Activated gamma-delta T cell (primary cell): ENCODE measurements at places on chromosomes 3 and 15.

GRCh38 chr15:69830876-69831275 lies 266.8 kb downstream of the TLE3 start:
- DNase-seq, result no peak

DNA sequence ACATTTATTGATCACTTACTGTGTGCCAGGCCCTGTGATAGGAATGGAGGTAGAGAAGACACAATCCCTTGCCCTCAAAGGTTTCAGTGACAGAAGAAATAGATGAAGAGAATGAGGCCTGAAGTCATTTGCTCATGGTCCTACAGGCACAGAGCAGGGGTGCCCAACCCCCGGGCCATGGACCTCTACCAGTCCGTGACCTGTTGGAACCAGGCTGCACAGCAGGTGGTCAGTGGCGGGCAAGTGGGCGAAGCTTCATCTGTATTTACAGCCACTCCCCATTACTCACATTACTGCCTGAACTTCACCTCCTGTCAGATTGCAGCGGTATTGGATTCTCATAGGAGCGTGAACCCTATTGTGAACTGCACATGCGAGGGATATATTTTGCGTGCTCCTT lies 480.3 kb downstream of the LPP start:
- no peak for DNase-seq

GRCh38 chr3:195162033-195162669 lies 108.8 kb downstream of the XXYLT1 start:
- DNase-seq, result no peak

DNA sequence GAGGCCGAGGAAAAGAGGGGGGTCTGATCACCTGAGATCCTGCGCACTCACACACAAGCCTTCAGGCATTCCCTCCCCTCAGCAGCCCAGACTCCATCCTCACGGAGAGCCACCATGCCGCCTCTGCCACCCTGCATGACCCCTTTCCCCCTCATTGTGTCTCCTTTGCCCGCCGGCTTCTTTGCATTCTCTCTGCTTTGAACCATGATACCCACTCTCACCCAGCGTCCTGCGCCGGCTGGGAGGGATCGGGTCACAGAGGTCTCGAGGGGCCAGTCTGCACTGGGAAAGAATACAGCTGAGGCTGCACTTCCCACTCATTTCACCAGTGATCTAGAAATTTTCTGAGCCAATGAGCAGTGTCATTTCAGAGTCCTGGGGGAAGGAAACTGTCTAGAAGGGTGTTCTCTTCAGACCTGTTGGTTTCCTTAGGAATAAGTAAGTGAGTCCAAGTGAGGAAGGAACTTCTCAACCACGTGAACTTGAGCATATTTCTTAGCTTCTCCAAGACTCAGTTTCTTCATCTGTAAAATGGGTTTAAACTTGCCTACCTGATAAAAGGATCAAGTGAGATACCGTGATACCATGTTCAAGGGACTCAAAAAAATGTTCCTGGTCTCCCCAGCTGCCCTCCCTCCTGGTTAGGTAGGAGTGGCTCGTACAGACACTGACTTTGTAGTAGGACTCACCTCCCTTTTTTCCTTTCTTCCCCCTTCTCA lies 96.7 kb downstream of the TOP2B start:
- no peak for DNase-seq

- no peak for DNase-seq
Observed at GRCh38 chr3:151301787-151302186, 14.8 kb downstream of the GPR87 start.

- no peak for DNase-seq
Observed at GRCh38 chr3:114406286-114406685, 112.5 kb downstream of the TIGIT start.

- DNase-seq, result no peak
Observed at GRCh38 chr3:133663569-133664313, 2.0 kb upstream of the TOPBP1 start.

DNA sequence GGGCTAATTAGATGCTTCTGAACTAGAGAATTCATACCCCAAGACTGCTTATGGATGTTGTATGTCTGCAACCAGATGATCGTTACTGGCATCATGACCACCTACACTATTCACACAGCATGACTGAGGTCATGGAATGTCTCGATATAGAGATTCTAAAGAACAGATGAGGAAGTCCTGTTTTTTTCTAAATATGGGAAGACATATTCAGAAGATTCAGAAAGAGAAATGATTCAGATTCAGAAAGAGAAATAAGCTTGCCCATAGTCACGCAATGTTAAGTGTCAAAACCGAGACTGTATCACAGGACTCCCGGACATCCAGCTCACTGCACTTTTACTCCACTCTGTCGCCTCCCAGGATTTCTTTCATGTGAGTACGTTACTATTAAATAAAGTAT lies 136.2 kb downstream of the TPRG1 start:
- DNase-seq, result no peak

DNA sequence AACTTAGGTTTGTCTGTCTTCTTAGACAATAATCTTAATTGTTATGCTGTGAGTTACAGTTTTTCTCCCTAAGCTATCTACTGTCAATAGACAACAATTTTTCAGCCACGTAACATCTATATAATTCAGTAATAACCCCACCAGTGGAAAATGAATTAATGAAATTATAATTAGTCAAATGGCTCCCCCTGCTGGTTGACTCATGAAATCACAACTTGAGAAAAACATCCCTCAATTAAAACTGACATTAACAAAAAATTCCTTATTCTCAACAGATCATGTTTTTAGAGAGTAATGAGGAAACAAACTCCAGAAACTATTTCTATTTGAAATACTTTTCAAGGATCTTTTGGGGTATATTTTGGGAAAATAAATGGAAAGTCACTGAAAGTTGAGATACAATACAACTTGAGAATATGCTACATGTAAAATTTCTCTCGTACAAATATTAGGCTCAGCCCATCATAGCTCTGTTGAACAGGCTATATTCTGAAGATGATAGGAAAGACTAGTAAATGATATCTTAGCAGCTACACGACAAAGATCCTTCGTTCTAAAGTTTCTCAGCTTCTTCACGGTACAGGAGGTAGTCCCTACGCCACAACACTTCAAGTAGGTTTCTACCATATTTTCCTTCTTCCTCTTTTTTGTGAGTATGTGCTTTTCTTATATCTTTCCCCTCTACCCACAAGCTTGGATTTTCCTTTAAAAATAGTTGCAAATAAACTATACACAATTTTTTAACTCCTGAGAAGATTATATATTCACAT lies 20.7 kb downstream of the PPP1R2 start:
- no peak for DNase-seq

DNA sequence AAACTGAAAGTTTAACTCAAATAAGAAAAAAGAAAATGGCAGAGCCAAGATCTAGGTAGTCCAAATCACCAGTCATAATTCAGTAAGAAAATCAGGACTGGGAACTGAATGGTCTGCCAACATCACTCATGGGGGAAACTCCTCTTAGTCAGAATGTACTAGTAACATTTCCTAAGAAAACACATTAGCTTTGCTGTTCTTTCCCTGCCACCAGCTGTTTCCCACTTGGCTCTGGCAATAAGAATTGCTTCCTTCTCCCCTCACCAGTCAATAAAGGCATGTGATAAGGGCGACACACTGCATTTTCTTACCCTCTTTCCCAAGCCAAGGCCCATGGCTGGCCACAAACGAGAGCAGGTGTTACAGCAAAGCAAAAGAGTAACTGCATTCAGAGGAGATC lies 46.1 kb downstream of the PIK3R4 start:
- DNase-seq, result no peak

- DNase-seq, result no peak
Observed at GRCh38 chr3:119352034-119352609, 57.9 kb downstream of the ARHGAP31 start.

DNA sequence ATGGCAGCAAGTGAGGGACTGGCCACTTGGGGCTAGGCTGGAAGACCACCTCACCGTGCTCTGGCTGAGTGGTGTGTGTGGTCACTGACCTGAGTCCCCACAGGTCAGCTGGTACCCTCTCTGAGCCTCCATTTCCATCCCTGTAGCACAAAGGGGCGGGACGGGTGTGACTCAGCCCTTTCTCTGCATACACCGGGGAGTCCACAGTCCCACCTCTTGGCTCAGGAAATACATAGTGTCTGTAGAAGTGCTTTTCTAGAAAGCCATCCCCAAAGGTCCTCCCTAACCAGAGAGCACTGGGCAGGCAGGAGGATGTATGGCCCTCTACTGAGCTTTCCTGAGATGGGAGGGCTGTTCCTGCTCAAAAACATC lies 27.2 kb downstream of the WNT7A start:
- no peak for DNase-seq

GRCh38 chr15:81282911-81283310 lies 41.0 kb downstream of the STARD5 start:
- no peak for DNase-seq

GRCh38 chr15:81336568-81336967 lies 12.6 kb upstream of the STARD5 start:
- DNase-seq, result no peak

DNA sequence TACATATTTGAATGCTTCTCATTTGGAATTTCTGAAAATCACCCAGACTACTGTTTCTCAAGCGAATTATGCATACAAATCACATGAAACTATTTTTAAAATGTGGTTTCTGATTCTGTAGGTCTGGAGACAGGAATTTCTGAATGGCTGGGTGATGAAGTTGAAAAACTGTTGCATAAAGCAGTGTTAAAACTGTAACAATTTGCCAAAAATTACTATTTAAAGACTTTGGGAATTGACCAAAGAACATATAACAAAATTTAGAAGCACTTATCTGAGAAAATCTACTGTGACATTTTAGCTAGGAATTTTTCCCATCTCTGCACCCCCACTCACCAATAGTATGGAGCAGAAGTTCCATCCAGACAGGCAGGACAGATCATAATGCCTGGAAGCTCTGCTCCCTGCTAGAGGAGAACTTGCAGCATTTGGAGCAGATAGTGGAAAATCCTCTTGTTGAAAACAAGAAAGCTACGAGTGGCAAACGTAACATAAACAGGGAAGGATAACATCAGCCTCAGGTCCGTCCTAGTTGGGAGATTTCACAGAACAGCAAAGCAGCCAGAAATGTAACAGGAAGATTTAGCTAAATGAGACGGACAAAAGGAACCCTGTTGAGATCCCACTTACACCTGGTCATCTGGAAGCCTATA lies 132.3 kb upstream of the MCTP2 start:
- no peak for DNase-seq

GRCh38 chr3:138078901-138079344 lies 36.5 kb downstream of the DZIP1L start:
- DNase-seq, result no peak

GRCh38 chr3:125267460-125267859 lies 54.9 kb upstream of the SLC12A8 start:
- DNase-seq, result no peak

- no peak for DNase-seq
Observed at GRCh38 chr3:144032531-144033239, 61.1 kb downstream of the DIPK2A start.

DNA sequence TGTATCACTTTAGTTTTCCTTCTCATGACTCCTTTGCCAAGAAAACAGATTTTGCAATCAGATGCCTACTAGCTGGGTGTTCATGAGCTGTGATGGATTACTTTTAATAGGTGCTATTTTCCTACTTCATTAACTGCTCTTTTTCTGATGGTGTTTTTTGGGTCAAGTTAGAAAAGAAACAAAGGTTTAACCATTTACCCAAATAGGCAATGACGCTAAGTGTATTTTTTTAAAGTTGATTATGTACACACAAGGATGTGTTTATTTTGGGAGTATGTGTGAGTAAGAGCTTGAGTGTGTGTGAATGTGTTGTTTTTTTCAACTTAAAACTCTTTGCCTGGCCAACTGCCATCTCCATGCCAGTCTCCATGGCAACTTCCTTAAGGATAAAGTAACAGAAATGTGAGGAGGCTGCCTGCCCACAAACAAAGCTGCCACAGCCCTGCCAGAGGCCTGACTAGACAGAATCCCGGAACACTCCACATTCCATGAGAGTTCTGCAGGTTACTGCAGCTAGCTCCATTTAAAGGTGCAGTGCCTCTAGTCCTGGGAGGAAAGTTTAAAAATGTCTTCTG lies 215.6 kb upstream of the RBMS3 start:
- no peak for DNase-seq

DNA sequence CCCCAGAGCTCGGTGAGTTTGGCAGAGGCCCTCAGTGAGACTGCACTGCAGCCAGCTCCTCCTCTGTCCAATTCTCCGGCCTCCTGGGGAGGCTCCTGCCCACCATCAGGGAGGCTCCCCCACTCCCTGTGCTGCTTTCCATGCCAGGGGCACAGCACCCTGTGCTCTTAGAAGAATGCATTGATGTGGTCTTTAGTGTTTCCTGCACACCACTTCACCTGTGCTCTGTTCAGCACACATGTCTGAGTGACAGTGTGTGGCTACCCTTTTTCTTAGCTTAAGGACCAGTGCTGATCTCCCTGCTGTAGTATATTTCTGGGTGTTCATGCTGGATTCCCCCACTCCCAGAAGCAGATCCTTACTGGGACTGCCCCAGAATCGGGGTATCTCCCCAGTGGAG lies 36.2 kb upstream of the PRR20G start:
- no peak for DNase-seq

DNA sequence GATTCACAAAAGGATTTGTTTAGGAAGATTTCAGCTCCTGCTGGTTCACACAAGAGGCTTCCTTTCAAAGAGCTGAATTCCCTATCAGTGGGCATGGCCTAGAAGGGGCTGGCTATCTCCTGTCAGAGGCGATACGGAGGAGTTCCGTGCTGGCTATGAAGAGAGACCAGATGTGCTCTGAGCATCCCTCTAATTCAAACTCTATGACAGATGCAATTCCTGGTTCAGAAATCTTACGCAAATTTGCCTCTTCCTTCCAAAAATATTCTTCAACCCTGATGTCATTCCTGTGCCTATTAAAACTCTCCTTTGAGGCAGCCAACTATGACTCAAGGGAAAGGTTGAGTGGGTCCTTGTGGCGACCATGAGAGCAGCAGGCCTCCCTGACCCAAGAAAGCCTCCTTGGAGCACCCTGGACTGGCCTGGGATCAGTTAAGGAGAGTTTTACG lies 139.3 kb upstream of the HES1 start:
- no peak for DNase-seq
